ENCODE measurements at places on chromosomes 11 and 22.

DNA sequence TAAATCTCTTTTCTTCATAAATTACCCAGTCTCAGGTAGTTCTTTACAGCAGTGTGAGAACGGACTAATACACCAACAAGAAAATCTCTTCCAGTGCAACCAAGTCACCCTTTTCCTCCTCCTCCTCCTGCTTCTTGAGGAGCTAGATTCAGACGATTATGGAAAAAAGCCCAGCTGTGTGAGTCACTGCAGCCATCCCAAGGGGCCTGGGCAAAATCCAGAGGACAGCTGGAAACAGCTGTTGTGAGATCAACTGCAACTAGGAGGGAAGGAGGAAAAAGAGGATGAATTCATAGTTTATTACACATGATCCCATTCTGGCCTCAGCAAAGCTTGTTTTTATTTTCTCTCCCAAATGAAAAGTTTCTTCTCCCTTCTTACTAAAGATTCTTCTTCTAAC, 32.9 kb downstream of the RBFOX2 start:
- DNase-seq = no peak

DNA sequence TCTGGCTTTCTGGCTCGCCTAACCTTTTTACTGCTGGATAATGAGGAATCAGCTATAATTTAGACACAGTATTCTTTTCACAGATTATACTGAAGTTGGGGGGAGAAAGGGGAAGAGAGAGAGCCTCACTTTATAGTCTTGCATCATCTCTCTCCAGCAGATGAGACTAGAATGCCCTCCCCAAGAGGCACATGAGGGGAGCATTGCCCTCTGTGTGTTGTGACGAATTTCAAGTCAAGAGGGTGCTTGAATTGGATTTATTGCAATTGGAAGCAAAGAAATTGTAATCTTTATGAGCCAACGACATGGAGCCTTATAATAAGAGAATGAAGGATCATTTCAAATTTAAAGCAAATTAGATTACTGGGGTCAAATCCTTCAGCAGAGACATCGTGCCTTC, 17.6 kb upstream of the CADM1 start:
- no peak for DNase-seq

DNA sequence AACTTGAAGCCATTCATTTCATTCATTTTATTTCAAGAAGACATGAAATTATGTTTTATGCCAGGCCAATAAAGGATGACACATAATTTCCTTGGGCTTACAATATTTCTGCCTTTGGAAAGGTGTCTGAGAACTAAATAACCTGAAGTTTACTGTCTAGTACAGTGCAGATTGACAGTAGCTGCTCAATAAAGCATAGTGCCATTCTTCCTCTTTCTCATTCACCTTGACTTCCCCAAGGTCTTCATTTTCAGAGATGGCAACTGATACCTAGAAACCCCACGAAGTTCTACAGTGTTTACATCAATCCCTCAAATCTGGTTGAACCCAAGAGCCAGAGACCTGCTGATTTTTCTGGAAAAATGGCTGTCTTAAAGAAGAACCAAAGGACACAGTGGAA, 144.3 kb upstream of the SYN3 start:
- DNase-seq = no peak

DNA sequence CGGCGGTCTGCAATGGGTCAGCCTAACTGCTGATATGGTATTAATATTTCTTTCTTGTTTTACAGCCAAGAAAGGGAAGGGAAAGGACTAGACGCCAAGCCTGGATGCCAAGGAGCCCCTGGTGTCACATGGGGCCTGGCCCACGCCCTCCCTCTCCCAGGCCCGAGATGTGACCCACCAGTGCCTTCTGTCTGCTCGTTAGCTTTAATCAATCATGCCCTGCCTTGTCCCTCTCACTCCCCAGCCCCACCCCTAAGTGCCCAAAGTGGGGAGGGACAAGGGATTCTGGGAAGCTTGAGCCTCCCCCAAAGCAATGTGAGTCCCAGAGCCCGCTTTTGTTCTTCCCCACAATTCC, 1.9 kb downstream of the MDK start:
- DNase-seq = no peak

DNA sequence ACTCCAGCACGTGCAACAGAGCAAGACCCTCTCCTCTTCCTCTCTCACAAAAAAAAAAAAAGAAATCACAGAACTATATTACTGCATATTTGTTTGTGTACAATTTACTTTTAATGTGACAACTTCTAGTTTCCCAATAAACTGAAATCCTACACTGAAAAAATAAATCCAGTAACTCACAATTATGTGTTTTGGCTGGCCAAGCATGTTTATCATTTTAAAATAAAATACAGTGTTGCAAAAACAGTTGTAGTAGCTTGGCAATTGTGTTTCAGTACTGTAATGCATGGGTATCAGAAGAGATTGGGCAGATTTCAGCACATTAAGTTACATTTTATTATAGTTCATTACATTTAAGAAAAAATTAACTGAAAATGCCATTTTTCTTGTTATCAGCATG, 344.9 kb downstream of the ETS1 start:
- no peak for DNase-seq

DNA sequence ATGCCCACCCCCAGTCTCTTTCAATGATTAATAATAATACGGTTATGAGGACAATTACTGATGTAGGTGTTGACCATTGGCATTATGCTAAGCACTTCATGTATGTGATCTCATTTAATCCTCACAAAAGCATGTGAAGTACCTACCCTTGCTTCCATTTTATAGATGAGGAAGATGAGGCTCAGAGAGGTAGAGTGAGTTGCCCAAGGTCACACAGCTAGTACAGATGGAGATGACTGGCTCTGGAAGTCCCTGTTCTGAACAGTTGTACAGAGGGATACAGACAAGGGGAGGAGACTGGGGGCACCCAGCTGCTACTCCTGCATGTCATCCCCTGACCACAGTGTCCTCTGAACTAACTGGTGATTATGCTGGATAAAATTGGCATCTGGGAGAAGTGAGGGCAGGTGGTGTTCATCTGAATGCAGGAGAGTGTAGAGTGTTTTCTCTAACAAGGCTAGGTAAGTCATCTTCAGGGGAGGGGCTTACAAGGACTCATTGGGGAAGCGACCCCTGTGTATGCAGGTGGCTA, 43.2 kb downstream of the KIAA1671 start:
- no peak for DNase-seq
